ENCODE measurements at places on chromosomes 3 and 15. TPM values are rescaled to one million over a fixed set of nuclear protein-coding genes. Genes with fewer than 3 reads are reported as not detected.

GABRR3 gene
- not detected for polyA plus RNA-seq

REC114 gene
- not detected for polyA plus RNA-seq

LAMB2 gene
- 376 TPM for polyA plus RNA-seq

SV2B gene
- polyA plus RNA-seq = 0.75 TPM

SNTN gene
- not detected for polyA plus RNA-seq

DNA sequence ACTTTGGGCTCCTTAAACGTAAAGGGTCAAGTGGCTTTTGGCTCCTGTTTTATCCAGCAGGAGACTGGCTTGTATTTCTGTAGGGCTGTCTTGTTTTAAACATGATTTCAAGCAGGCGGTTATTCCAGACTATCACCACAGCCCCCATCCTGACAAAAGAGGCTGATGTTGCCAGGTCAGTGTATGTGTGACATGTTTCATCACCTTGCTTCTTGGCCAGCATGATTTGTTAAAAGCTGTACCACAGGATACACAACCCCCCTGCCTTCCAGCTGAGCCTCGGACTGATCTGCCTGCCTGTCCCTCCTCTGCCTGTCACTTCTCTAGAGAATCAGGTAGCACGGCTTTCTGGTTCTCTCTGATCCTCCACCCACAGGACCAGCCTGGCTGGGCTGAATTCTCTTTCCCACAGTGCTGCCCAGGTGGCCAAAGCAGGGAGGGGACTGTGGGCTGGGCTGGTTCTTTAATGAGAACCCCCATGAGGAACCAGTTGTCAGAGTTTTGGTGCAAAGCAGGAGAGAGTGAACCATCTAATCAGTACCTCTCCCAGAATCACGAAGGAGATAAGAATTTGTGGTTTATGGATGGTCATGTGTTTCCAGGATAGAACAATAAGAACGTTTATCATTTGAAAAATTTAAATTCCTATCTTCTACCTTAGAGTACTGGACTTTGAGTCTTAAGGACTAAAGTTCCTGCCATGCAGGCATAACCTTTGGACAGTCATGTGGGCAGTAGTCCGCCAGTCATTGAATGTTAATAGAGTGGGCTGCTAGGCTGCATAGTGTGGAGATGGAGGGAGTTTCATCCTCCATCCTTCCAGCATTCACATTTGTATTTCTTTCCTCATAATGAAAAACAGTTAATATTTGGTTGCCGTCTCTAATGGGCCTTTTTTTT is 8.8 kb downstream of the ABHD6 start:
- DNase-seq = no peak

- no peak for DNase-seq
Measured at GRCh38 chr3:78785004-78785403, 982.8 kb downstream of the ROBO1 start.

GRCh38 chr3:94887065-94887464 is 824.2 kb downstream of the NSUN3 start:
- no peak for DNase-seq

GRCh38 chr15:85758655-85758978 is 36.1 kb downstream of the KLHL25 start:
- DNase-seq = no peak

DNA sequence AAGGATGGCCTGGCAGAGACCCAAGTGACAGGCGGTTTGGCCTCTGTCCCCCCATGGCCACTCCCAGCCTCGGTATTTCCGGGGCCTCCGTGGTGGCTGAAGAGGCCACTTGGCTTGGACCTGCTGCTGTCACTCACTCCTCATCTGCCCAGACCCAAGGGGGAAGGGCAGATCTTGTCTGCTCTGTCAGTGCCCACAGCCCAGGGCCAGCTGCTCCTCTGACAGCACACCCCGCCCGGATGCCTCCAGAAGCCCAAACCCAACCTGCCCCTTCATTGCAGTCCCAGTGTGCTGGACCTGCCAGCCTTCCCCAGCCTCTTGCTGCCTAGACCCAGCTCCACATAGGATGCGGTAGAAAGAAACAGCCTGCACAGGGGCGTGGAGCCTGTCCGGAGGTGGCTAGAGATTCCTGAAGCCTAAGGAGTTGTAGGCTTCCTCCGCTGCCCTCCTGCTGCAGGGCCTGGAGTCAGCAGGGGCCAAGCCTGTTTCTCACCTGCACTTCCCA is 52.0 kb downstream of the MAGEF1 start:
- no peak for DNase-seq

- no peak for DNase-seq
Measured at GRCh38 chr3:123740391-123740822, 143.7 kb downstream of the MYLK start.
